ENCODE measurements at places on chromosomes 3 and 15.

DNA sequence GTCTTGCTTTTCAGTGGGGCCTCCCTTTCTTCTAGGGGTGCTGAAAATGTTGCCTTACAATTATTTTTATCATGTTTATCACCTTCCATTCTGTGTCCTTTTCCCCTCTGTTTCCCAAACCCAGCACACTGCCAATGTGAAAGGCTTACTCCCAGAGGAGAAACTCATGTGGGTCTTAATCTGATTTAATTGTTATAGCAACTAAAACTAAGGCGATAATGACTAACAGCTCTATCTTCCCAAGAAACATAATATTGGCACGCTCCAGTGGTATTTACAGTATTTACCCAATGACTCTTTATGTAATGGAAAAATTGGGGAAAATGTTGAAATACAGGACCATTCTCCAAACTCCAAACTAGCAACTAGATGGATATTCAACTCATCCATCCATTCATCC is 58.4 kb downstream of the MESD start:
- DNase-seq: no peak

DNA sequence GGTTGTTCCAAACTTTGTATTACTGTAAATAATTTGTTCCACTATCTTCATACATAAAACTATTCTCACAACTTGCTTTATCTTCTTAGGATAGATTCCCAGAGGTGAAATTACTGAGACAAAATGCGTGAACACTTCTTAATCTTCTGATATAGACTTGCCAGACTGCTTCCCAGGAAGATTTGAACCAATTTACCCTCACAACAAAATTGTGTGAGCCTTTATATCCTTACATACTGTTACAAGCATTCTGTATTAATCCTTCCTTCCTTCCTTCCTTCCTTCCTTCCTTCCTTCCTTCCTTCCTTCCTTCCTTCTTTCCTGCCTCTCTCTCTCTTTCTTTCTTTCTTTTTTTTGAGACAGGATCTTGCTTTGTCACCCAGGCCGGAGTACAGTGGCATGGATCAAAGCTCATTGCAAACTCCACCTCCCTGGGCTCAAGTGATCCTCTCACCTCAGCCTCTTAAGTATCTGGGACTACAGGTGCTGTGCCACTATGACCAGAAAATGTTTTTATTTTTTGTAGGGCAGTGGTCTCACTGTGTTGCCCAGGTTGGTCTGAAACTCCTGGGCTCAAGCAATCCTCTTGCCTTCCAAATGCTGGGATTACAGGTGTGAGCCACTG is 57.1 kb upstream of the SSR3 start:
- DNase-seq: no peak

DNA sequence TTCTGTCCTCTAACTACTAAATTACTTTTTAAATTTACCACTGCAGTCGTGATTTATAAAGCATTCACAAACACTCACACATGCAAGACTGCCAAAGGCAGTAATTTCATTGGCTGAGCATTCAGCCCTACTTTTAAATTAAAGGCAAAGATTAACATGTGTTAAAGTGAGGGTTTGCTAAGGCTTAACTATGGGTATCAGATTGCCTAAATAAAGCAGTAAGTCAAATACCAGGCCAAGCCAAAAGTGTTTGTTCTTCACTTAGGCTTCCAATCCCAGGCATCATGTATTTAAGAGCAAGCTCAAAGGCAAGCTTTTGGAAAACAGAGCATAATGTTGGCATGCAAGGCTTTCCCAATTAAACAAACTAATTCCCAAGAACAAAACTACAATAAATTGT is 187.3 kb downstream of the SUCNR1 start:
- DNase-seq: no peak

DNA sequence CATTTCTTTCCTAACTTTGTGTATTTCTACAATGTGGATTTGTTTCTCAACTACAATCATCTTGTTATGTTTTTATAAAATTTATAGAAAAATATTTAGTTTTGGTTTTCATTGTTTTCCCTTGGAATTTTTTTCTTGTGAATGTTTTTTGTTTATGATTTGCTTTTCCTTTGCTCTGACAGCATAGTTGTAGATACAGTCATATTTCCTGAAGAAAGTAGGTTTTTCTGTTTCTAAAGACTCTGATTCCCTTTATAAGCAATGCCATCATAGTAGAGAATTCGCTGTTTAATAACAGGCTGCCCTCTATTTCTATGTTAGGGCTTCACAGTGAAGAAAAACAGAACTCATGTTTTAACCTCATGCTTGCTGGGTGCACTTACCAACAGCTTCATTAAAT is 482.3 kb downstream of the ZBBX start:
- DNase-seq: no peak

DNA sequence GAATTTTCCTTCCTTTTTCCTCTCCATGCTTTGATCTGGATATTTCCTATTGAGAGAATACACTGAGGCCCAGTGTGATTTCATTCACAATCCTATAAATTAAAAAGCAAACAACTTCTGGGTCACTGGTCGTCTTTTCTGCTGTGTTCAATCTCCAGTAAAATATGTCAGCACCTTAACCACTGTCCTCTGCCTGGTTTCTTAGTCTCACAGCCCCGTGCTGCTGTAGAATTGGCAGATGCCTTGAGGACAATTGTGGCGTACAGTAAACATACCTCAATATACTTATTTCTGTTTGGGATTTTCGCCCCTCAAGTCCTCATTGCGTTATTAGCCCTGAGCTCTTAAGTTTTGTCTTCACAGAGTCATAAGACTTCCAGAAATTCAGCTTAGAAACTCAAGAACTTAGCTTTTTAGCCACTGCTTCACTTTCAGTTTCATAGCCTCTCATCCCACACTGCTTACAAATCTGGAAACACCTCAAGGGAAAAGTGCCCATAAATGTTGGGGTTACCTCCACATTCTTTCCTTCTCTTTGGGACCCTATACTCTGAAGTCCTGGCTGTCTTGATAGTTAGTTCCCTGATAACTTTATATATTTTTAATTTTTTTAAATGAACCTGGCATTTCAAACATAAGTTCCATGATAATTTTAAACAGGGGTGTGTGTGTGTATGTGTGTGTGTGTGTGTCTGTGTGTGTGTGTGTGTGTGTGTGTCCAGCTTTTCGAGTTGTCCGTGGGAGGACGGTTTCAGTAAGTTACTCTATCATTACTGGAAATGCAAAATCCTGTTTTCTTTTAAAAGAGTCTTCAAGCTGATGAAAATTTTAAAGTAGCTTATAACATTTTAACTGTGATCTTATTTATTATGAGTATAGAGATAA is 238.4 kb upstream of the CTDSPL start:
- no peak for DNase-seq

DNA sequence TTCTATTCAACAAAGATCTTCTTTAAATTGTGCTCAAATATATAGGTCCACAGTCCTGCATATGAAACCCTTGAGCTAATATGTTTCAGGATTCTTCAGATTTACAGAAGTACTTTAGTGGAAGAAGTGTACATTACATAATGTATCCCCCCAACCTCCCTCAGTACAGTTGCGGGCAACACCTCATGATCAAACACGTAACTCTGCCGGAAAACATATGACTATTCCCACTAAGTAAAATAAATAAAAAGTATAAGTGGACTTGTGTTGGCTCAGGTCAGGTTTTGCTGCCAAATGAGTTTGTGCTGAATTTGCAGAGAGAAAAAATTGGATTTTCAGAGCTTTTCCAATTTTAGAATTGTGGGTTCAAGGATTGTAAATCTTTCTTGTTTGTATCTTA is 267.6 kb upstream of the MDFIC2 start:
- no peak for DNase-seq

DNA sequence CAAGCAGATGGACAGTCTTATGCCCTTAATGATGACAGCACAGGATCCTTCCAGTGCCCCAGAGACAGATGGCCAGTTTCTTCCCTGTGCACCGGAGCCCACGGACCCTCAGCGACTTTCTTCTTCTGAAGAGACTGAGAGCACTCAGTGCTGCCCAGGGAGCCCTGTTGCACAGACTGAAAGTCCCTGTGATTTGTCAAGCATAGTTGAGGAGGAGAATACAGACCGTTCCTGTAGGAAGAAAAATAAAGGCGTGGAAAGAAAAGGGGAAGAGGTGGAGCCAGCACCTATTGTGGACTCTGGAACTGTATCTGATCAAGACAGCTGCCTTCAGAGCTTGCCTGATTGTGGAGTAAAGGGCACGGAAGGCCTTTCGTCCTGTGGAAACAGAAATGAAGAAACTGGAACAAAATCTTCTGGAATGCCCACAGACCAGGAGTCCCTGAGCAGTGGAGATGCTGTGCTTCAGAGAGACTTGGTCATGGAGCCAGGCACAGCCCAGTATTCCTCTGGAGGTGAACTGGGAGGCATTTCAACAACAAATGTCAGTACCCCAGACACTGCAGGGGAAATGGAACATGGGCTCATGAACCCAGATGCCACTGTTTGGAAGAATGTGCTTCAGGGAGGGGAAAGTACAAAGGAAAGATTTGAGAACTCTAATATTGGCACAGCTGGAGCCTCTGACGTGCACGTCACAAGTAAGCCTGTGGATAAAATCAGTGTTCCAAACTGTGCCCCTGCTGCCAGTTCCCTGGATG is 198.7 kb downstream of the AKAP13 start:
- no peak for DNase-seq

GRCh38 chr15:62760538-62760937 is 282.0 kb upstream of the TPM1 start:
- DNase-seq: no peak

DNA sequence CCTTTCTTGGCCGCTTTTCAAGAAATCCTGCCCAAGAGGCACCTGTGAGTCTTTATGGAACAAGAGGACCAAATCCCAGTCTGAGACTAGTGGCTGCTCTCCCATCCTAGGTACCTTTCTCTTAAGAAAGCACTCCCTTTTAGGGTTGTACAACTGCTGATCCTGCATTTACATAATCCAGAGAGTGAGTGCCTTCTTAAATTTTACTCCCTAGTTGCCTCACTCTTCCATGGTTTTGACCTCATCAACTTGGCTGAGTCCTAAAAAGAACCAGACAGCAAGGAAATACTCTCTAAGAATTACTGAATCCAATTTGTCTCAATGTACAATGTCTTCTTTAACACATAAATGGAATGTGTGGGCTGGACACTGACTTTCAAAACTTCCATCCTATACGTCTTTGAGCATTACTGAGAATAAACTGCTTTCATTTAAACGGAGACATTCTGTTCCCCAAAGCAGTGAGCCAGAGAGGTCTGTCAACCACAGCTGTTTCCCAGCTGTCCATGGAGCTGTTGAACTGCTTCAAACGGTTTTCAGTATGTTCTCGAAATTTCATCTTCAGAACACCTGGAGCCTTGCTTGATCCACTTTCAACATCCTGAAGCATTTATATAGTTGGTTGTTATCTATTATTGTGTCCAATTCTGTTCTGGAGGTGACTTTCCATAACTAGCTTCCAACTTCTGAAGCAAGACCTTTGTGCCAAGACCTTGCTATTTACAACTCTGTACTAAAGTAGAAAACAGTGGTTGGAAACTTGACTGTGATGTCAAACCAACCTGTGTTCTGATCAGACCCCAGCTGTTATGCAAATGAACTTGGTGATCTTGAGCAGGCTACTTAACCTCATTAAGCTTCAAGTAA is 179.1 kb downstream of the SLC9A9 start:
- no peak for DNase-seq

- DNase-seq: no peak
Measured at GRCh38 chr3:195893516-195893915, 14.8 kb downstream of the TNK2 start.

DNA sequence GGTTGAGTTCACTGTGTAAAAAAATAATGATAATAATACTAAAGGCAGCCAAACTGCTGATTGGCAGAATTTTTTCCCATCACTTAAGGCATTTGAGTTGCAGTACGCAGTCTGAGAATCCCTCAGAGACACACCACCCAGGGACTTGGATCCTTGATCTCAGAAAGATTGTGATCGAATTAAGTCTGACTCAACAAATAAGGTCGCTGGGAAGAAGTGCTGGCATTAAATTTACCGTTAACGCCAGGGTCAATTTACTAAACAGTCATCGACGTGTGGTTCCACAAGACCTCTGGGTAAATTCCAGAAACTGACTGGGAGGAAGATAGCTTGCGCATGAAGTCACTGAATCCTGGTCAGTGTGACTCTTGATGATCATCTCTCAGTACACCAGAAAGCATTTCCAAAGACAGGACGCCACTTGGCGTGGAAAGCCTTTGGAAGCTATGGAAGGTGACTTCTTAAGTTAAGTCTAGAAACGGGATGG is 48.3 kb upstream of the CGNL1 start:
- no peak for DNase-seq

- no peak for DNase-seq
Measured at GRCh38 chr3:106720510-106720909, 656.7 kb upstream of the CCDC54 start.

DNA sequence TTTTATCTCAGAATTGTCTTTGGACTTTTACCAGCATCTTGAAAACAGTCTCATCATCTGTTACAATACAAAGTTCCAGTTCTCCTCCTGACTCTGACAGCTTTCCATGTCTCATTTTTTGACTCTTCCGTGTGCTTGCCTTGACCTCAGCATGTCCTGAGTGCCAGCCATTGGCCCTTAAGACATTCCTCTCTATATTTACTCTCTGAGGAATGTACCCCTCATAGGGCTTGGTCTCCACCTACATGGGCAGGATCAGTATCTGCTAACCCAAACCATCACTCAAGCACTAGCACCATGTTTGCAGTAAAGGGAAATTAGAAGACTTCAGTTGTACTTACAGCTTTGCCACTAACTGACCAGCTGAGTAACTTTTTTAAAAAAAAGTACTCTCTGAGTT is 16.2 kb downstream of the ANKUB1 start:
- DNase-seq: no peak

DNA sequence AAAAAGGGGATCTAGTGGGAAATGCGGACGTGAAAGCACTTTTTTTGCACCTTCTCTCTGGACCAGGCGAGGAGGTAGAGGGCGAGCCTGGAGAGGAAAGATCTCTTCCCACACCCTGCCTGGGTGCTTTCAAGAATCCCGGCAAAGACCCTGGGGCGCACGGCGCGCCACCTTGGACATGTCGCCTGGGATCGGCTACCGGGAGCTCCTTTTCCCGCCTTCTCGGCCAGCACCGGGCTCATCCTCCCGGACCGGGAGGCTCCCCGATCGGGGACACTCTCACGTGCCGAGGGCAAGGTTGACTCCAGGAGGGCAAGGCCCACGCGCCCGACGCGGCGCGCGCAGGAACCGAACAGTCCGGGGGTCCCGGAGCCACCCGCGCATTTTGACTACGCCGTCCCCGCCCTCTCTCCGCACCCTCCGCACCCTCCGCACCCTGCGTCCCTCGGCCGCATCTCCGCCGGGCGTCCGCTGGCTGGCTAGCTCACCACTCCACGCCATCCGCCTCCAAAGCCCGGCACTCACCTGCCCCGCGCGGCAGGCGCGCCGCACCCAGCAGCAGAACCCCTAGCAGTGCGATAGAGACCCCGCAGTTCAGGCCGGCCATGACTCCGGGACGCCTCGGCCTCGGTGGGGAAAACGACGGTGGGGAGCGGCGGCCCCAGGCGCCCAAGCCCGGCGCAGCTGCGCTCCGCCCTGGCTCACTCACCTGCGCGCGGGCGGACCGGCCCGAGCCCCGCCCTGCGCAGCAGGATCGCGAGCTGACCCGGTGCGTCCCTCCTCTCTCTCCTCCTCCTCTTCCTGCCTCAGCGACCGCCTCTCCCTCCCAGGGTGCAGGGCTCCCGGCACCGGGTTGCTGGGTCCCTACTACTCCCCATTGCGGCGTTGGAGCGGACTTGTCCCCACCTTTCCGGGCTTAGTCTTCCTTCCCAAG is at the start of gene CDCP1:
TSS of gene CDCP1 (minus strand) at position 698 of the 934 bp plus-strand sequence. CDS start at position 607, 91 bp downstream.
- no peak for DNase-seq

GRCh38 chr3:3951071-3951470 is 151.8 kb downstream of the LRRN1 start:
- DNase-seq: no peak
